ENCODE measurements at places on chromosomes 1 and 21.

GRCh38 chr1:84785271-84786036, 95.2 kb upstream of the SSX2IP start:
- no peak for DNase-seq

DNA sequence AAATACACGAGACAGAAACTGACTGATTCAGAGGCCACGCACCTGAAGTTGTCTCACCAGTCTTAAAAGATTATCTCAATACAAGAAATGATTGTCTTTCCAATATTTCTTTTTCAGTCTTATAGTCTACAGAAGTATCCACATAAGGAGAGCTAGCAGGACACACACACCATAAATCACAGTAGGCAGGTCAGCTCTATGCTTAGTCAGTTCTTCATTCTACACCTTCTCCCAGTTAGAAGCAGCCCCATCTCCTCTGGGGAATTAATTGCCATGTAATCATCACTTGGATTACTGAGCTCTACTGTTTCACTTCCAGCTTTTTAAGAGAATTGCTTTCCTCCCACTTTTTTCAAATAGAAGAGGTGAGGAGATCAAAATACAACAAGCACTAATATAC, 59.6 kb downstream of the SMYD3 start:
- no peak for DNase-seq

GRCh38 chr1:71835442-71835813, 446.9 kb downstream of the NEGR1 start:
- no peak for DNase-seq

DNA sequence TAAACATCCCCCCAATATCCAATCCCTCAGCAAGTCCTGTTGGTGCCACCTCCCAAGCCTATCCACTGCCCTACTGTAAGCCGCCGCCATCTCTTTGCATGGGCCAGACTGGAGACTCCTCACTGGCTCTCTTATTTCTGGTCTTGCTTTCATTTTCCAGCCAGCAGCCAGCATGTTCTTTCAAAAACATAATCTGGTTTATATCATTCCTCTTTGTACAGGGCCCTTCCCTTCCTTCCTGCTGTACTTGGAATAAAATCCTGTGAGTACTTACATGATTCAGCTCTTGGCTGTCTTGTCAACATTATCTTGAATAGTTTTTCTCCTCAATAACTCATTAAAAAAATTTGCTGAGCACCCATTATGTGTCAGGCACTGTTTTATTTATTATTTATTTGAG, 28.2 kb downstream of the TLR5 start:
- DNase-seq = no peak

DNA sequence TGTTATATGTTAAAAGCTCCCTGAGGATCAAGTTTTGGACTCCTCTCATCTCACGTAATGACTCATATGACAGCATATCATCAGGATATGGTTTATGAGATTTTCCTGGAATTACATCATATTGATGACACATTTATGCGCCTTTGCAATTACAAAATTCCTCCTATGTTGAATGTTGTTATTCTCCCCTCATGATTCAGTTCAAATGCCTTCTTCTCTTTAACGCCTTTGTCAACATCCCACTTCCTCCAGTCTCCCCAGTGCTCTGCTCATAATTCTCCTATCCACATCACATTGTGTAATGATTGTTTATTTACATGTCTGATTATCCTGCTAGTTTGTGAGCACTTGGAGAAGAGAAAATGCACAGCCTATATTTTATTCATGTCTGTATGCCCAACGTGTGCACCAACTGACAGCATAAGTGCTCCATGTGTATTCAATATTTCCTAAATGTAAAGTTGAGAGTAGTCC, 80.9 kb upstream of the BACH1 start:
- no peak for DNase-seq

DNA sequence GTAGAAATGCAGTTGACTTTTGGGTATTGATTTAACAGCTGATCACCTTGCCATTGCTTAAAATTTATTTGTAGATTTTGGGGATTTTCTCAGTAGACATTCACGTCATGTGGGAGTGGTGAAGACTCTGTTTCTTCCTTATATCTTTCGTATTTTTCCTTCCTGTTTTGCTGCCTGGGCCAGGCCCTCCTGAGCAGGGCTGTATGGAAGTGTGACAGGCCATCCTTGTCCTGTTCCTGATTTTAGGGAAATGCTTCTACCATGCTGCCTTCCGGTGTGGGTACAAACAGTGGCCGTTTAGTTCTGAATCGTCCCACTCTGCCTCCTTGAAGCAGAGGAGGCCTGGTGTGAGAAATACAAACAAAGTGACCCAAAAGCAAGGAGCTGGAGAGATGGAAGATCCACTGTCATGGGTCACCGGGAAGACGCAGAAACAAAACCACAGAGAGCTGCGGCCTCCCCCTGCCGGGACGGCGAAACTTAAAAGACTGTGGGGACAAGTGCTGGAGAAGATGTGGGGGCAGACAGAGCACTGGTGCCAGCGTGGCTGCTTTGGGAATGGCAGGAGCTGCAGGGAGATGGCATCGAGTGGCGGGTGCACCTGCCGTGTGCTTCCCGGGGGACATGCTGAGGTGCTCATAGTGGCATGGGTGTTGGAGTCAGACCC, 7.6 kb downstream of the AGPAT3 start:
- no peak for DNase-seq

DNA sequence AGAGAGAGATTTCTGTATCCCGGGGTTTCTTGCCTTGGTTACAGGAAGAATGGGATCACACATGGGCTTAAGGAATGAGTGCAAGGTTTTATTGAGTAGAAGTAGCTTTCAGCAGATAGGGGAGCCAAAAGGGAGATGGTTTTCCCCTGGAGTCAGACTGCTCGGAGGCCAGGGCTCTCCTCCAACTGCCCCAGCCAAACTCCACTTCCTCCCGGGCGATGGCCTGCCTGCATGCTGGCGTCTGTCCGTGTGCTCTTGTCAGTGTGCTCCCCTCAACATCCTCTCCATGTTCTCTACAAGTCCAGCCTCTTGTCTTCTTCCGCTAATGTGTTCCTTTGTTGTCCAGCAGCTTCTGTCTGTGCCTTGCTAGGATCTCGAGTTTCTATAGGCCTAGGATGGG, 421.3 kb upstream of the ADGRL2 start:
- no peak for DNase-seq

- DNase-seq = no peak
Observed at GRCh38 chr1:61131716-61132115, 49.4 kb downstream of the NFIA start.

GRCh38 chr1:164843743-164844500, 284.9 kb downstream of the PBX1 start:
- no peak for DNase-seq

- no peak for DNase-seq
Observed at GRCh38 chr1:183612407-183612806, 22.1 kb upstream of the NCF2 start.

DNA sequence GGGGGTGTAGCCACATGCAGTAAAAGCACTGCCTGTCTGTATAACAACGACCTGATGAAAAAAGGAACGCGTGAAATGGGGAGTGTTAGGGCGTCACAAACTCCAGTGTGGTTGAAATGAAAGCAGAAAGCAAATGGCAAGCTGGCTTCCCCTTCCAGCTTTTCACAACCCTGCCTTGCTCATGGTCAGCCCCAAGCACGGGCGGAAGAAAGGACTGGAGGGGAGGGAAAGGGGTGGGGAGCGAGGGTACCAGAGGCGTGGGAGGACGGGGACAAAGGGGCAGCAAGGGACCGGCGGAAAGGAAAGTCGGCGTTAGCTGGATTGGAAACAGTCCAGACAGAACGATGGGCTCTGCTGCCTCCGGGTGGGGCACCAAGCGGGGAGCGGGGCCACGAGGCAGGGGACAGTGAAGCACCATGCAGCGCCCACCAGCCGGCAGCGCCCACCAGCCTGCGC, 9.6 kb downstream of the VPS26C start:
- DNase-seq = peak; percentile 11

DNA sequence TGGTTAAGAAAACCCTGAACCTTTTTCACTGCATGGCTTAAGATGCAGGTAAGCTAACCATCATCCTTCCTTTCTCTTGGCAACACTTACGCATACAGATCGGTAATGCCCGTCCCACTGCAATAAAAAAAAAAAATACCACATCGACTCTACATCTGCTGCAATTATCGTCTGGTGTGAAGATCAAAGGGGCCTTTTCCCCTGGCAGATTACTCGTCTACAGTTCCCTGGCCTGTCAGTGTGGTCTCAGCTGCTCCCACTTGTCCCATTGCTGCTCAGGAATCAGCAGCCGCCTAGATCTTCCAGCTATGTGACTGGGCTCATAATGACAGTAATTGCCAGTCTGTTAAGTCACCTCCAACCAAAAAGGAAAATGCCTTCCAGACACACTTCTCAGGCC, 133.1 kb downstream of the SETD4 start:
- no peak for DNase-seq

DNA sequence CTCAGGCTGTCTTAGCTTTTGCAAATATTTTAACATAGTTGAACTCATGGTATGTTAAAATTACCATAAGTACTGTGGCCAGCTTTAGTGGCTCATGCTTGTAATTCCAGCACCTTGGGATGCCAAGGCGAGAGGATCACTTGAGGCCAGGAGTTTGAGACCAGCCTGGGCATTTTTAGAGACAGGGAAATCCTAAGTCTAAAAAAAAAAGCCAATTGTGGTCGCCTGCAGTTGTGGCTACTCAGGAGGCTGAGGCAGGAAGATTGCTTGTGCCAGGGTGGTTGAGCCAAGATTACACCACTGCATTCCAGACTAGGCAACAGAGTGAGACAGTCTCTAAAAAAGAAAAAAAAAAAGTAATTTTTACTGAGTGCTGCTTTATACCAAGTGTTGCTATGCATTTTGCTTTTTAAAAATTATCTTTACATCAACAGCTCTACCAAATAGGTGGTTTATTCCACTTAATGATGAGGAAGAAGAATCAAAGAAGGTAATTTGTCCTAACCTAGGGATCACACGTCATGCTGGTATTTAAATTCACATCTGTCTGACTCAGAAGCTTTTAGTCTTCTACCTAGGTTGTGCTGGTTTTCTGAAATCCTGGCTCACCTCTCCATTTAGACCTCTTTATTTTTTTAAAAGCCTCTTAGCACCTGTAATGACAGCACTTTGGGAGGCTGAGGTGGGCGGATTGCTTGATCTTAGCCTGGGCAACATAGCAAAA, 16.8 kb downstream of the PPP1R12B start:
- DNase-seq = no peak

GRCh38 chr1:53354119-53354518, 26.2 kb upstream of the LRP8 start:
- no peak for DNase-seq

GRCh38 chr1:212974711-212975110, 24.4 kb downstream of the VASH2 start:
- no peak for DNase-seq
